Iris pigment epithelial cell (primary cell): ENCODE measurements at places on chromosomes 3 and 15.

GRCh38 chr3:87350367-87351199 lies 74.2 kb upstream of the POU1F1 start:
- DNase-seq, result peak; percentile 51

- no peak for DNase-seq
Measured at GRCh38 chr15:28094732-28095521, 4.2 kb downstream of the OCA2 start.

- no peak for DNase-seq
Measured at GRCh38 chr15:25236861-25237155, 202.0 kb downstream of the UBE3A start.

- no peak for DNase-seq
Measured at GRCh38 chr15:85733416-85733815, 61.3 kb downstream of the KLHL25 start.

- no peak for DNase-seq
Measured at GRCh38 chr3:64363842-64364241, 138.6 kb upstream of the PRICKLE2 start.

GRCh38 chr3:69020424-69020823 lies 6.9 kb upstream of the EOGT start:
- DNase-seq, result no peak

DNA sequence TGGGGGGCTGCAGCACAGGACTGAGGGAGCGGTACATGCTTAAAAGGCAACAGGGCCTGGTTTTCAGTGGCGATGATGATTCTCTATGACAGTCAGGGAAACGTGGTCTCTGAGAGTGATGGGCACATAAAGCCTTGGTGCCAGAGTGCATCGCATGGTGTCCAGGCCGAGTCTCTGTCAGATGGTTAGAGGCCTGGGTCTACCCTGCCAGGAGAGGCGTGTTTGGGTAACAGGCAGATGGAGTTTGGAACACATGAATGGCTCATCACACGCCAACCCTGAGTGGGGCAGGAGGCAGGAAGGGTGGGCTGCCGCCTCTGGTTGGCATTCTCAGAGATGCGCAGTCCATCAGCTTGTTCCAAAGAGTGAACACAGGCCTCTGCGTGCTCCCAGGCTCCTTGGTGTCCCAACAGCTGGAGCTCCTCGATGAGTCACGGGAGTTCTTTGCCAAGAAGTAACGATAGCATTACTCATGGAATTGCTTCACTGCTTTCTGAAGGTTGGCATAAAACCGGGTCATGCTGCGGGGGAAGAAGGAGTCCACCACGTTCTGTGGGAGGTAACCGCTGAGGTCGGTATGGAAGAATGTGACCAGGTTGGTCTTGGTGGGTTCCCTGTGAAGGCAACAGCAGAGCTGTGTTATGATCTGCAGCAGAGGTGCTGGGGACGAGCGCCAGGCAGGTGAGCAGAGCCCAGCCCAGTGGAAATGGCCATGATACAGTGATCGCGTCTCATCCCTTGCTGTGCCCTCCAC lies 11.0 kb downstream of the STARD5 start:
- peak; percentile 98 for DNase-seq

GRCh38 chr15:57079931-57080620 lies 161.6 kb downstream of the TCF12 start:
- DNase-seq, result no peak

- DNase-seq, result peak; percentile 19
Measured at GRCh38 chr3:143329567-143330211, 210.1 kb downstream of the CHST2 start.

DNA sequence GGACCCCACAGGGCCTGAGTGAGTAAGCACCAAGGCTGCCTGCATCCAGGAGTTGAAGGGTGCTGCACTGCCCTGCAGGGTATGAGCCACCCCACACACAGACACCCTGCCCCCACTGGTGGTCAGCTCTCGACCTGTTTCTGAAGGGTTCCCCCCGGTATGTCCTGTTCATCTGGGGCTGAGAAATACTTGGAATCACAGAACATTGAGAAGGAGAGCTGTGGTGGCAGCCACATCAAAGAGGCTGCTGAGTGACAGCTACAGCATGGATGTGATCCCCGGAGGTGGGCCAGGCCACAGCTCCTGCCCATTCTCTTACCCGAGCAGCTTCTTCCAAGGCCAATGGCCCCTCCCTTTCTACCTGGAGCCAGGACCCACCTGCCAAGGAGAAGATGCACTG lies 66.4 kb upstream of the PLXNA1 start:
- DNase-seq, result no peak

GRCh38 chr15:71060983-71061382 lies 54.3 kb upstream of the THSD4 start:
- DNase-seq, result peak; percentile 61

DNA sequence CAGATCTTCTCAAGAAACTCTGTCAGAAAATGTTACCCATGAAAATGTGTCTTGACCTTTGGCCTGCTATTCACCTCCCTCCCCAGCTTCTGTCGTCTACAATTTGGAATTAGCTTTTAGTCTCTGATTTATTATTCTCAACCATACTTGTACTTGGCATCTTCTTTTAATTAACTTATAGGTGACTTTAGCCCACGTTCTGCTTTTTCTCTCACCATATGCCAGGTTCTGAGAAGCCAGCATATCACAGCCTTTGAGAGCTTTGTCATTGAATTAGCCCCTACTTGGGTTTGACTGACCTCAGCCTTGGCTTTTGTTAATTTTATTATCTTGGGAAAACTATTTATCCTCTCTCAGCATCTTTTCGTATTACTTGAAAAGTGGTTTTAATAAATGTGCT lies 355.9 kb downstream of the OXSM start:
- no peak for DNase-seq

DNA sequence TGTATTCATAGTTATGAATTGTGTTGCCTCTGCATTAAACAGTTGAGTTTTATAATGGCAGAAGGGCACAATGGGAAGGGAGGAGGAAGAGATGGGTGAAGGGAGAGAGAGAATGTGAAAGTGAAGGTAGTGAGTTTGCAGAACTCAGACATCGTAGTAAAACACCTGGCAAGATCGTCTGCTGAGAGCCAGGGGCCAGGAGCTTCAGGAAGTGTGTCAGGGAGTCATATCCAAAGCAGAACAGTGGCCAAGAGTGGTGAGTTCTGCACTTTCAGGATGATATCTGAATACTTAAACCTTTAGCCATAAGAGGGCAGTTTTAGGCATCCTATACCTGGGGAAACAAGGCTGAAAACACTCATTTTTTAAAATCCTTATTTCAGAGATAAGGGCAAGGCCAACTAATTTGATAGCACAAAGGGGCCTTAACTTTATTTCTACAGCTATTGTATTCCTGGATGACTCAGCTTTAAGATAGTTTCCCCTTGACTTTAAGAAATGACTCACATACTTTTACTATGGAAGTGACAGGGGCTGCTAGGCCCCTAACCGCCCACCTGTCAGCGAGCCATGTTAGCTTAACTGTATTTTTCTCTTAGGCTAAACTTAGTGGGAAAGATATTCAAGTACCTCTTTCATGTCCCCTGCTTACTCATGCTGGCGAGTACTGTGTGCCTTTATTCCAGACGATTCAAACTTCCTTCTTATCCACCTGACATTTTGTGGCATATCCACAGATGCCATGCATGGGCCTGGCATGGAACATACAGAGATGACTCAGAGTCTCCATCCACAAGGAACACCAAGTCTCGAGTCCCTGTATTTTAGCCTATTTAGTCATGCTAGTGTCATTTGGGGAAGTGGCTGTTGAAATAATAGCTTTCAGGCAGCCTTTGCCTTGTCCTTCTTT lies 53.9 kb downstream of the RLBP1 start:
- peak; percentile 52 for DNase-seq

DNA sequence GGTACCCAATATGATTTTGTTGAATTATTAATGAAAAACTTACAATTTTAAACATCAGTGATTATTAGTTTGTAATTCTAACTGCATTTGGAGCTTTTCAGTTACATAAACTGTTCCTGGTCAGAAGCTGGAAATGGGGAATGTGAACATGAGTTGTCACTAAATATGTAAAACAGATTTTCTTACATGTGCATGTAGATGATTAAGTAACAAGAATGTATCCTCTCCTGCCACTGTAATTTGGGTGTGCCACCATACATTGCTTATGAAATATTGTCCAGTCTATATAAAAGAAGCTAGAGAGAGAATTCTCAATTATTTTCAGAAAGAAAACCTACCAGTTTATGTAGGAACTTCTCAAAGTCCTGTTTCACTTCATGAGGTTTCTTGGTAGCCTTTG lies 91.6 kb upstream of the FGF7 start:
- no peak for DNase-seq

GRCh38 chr3:153026026-153026425 lies 136.0 kb upstream of the RAP2B start:
- peak; percentile 39 for DNase-seq

- DNase-seq, result no peak
Measured at GRCh38 chr3:184596886-184597575, 35.4 kb downstream of the EPHB3 start.
